ENCODE measurements at places on chromosomes 4 and X.

- DNase-seq, result no peak
Measured at GRCh38 chr4:993111-994029, at the start of gene SLC26A1. Gene SLC26A1 (minus strand): TSS chr4:993404. CDS start chr4:991703, 1,701 bp downstream.

DNA sequence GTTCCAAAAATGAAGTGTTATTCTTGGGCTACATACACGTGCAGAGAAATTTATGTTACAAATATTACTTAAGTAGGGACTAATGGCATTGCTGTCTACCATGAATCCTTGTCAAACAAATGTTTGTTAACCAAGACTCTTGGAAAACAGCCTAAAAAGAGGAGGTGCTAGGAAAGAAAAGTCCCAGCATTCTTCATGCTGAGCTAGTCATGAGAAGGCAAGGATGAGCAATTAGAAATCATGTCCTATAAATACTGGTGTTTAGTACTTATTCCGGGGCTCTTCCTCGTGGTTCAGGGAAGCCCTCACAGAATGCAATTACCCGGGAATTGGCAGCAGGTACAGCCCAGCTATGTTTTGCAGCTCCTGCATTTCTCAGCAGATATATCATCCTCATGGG, 378.1 kb upstream of the FTHL17 start:
- DNase-seq, result no peak

DNA sequence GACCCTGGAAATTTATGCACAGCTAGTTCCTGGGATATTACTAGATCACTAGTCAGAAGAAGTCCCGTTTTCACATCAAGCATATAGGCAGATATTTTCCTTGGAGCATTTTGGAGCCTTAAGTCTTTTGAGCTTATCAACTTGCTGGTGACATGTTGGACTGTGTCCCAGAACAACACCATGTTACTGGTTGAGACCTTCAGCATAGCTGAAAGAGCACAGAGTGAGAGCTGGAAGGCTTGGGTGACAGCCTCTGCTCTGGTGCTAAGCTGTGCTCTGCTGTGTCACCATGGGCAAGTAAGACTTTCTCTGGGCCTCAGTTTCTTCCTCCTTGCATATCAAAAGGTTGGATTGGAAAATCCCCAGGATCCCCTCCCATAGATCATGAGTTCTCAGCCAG, 116.6 kb upstream of the FRMPD4 start:
- DNase-seq, result no peak

DNA sequence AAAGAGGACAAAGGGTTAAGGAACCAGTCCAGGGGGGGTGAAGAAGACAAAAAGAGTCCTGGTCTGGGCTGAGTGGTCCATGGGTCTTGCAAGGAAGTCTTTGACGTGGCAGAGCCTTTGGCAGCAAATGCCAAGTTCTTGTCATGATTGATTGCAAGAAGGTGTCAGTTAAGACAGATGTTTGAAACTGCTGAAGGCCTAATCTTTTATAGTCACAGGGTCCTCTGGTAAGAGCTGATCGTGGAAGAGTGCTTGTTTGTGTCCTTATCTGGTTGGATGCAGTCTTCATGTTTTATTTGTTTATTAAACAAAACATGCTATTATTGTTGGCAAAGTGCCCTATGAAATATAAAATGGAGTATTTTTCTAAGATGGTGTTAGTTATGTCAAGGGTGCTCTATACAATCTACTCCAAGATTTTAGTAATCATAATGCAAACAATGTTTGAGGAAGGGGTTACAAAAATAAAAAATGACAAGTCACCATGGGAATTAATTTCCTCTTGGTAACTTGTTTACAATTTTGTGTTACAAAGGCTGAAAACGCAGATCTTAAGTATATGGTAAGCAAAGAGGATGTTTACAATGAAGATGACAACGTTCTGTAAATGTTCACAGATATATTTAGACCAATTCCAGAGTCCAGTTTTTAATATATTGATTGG, 85.9 kb downstream of the MAGED4 start:
- no peak for DNase-seq

- DNase-seq, result no peak
Measured at GRCh38 chrX:49710744-49711319, 15.0 kb upstream of the PAGE1 start.

DNA sequence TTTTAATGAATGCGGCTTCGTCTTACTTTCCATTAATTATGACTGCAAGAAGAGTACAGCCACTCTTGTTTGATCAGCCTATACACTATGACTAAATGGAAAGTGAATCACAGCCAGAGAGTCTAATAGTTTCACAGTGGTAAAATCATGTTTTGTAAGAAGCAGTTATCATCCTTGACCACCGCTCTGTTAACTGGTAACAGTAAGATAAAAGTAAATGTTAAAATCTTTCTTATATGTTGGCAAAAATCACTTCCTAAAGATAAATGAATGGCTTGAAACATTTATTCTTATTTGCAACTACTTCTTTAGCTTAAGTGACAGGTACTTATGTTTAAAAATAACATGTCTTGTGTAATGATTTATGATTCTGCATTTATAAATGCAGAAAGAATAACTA, 13.2 kb downstream of the GALNT7 start:
- DNase-seq, result no peak

DNA sequence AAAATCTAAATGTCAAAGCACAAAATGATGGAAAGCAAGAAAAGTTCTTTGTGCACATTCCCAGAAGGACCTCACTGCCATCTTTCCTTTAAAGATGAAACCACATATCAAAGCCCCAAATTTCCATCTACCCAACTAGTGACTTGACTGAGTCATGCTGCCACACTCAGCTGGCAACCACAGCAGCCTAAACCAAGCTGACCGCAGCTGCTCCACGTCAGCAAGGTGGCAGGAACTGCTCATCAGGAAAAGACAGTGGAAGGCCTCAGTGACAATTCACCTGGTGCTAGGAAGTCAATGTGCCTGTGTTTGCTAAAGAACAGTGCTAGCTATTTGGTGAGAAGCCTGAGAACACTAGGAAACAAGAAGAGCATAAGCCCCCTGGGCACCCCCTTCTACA, 26.1 kb downstream of the ACOX3 start:
- DNase-seq, result no peak

DNA sequence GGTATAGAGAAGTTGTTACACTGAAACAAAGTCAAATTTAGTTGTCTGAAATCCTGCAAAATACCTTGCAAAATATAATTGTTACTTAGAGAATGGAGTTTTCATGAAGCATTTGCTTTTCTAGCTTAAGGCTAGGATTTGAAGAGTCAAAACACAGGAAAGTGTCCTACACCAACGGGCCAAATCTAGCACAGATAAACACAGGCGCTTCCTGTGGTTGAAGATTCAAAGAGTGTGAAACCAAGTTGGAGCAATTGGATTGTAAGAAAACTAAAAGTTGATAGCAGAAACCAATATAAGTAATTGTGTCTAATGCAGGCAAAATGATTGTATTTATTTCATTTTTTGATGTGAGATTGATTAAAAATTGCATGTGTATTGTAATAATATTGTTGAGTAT, 2002.5 kb upstream of the TENM3 start:
- no peak for DNase-seq

- DNase-seq, result no peak
Measured at GRCh38 chrX:150694738-150695410, 1.7 kb downstream of the MTMR1 start.

GRCh38 chrX:132483488-132483887, 5.3 kb downstream of the MBNL3 start:
- no peak for DNase-seq

- no peak for DNase-seq
Measured at GRCh38 chr4:154731756-154732155, 12.0 kb upstream of the LRAT start.

- DNase-seq, result no peak
Measured at GRCh38 chr4:13190093-13190721, 293.9 kb downstream of the RAB28 start.

- DNase-seq, result no peak
Measured at GRCh38 chrX:124719060-124719459, 372.7 kb downstream of the SH2D1A start.

DNA sequence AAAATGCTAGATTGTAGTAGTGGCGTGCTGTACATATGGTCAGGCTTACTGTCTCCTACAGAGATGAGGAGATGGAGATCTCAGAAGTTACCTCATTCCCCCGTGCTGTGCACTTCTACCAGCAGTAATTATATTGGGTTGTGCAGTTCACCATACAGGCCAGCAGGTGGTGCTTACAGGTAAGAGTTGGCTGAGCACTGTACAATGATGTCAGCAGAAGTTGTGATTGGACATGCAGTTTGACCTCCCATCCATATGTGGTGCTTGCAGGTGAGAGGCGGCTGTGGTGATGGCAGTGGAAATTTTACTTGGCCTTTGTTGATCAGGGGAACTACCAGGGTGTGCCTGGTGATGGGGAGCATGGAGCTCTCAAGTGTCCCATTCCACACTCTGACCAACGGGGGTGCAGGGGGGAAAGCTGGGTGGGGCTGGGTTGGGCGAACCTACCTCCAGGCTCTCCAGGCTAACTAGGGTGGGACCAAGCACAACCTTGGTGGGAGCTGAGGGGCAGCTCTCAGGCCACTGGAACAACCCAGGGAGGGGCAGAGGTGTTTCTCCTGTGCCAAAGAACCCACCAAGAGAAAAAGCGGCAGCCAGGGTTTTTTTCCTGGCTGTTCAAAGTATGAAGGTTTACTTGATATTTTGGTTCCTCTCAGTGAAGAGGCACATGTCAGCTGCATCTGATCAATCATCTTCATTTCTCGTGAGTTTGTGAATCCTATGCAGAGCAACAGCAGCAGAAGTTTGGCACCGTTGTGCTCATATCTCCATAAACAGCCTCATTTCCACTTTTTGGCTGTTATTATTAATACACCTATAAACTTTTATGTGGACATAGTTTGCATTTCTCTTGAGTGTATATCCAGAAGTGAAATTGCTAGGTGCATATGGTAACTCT, 73.8 kb upstream of the FREM3 start:
- peak; percentile 32 for DNase-seq

DNA sequence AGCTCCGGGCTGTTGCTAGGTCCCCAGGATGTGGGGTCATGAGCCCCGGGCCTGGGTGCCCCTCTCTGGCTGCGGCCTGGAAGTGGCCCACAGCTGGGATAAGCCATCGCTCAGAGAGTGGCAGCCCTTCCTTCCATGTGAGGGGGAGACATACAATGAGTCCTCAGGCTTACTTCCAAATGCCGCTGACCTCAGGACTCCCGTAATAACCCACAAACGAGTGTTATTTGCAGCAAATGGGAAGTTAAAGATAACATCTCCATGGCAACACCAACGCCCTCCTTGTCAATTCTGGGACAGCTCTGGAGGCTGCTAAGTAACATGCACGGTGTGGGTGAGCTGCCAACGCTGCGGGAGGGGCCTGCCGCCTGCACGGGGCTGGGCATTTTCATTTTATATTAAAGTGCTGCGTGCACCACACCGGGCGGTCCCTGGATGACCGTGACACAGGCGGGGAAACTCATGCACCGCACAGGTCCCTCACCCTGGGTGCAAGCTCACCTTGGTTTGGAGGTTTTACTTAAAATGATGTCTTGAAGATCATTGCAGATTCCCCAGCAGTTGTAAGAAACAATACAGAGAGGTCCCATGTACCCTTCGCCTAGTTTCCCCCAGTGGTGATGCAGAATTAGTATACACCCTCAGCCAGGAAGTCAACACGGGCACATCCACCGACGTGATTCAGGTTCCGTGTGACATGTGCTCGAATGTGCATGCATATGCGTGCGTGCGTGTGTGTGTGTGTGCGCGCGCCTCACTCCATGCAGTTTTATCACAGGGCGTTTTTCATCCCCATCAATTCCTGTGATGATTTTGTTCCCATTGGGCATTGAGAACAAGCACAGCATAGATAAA, 79.4 kb downstream of the ABLIM2 start:
- no peak for DNase-seq

DNA sequence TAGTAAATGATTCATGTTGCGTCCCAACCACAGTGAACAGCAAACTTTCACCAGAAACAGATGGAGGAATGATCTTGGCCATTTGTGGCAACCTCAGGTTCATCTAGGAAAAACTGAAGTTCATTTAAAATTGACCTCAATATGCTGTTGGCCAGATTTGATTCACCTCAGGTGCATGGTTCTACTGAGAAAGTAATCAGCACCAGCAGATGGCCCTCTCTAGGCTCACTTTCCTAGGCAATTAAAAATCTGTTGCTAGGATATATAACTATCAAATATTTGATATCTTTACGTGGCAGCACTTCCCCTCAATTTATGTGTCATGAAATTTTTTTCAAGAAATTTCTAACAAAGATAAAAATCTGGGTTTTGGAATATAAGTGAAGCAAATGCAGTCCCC, 344.7 kb downstream of the GALNTL6 start:
- no peak for DNase-seq

GRCh38 chr4:136088211-136088867, 1444.0 kb downstream of the PCDH18 start:
- DNase-seq, result no peak

GRCh38 chrX:106341823-106342222, 173.7 kb downstream of the PWWP3B start:
- DNase-seq, result no peak

DNA sequence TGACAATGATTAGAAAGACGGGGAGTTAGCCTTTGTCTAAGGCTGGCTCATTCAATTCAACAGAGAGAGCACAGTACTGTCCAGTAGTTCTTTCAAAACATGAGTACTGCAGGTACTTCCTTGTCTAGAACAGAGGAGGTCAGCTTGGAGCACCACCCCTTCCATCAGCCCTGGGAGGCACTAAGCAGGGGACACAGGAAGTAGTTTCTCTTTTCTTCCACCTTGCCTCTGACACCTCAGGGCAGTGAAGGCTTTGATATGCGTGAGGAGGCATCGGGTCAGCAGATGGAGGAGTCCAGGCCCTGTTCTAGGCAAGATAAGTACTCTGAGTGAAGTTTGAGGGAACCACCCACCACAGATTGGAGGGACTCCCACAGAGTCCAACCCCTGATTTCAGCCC, 33.1 kb downstream of the MAGEB10 start:
- no peak for DNase-seq

- no peak for DNase-seq
Measured at GRCh38 chrX:41317477-41318208, 16.3 kb upstream of the DDX3X start.
